AML-193 (cell line): ENCODE measurements at places on chromosomes 12 and 14.
A peak's percentile ranks its signal among the peaks of the same experiment; 100 is the strongest.

- no peak for DNase-seq
These were observed 223.4 kb upstream of the AMIGO2 start for GRCh38 chr12:47303207-47303606.

DNA sequence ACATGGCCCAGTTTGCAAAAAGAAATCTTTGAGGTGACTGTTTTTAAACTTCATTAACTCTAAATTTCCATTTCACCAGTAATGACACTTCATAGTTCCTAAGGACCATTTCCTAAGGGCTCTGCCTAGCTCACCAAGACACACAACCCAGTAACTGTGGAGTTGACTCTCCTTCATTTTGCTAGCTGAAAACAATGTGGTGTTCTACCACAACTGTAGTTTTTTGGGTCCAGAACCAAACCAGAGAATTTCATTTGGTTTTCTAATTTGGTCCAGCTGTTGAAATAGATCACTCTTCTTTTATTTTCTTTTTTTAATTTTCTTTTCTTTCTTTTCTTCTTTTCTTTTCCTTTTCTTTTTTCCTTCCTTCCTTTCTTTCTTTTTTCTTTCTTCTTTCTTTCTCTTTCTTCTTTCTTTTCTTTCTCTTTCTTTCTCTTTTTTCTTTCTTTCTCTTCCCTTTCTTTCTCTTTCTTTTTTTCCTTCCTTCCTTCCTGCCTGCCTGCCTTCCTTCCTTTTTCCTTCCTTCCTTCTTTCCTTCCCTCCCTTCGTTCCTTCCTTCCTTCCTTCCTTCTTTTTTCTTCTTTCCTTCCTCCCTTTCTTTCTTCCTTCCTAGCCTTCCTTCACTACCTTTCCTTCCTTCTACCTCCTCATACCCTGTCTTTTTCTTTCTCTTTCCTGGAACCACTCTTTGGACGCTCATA, 18.5 kb upstream of the LUM start:
- DNase-seq = no peak

DNA sequence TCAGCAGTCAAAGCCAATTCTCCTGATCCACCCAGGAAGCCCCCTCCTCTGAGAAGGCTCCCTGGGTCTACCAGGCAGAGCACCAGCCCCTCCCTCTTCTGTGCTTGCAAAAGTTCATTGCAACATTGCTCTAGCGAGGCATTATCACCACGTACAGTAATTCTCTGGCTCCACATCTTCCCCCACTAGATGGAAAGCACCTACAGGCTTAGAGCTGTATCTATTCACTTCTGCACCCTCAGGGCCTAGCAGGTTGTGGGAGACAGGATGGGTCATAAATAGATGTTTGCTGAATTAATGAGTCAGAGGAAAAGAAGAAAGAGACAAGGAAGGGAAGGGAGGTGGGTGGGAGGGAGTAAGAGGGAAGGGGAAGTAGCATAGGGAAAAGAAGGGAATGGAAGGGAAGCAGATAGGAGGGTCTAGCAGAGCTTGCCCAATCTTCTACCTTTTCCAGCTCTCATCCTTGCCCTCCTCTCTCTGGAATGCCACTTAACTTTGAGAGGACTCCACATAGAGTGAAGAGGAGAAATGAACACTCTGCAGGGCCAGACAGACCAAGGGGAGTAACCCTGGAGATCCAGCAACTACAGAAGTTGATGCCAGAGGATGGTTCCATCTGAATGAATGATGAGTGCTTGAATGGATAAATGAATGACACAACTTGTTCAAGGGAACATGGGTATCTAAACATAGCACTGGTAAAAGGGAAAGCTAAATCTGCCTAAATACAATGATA, 42.0 kb upstream of the NT5DC3 start:
- peak; percentile 46 for DNase-seq

DNA sequence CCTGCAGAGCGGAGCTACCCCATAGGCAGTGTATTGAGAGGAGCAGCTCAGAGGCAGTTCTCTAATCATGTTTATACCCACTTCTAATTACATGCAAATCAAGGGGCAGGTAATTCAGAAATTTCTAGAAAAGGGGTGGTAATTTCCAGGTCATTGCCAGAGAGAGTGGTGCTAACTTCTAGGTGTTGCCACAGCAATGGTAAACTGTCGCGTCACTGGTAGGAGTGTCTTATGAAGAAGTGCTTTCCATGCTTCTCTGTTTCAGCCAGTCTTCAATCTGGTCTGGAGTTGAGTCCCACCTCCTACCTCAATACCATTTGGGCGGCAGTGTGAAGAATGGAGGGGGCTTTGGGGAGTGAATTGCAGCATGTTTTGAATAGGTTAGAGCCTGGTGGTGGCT, 8.5 kb upstream of the AMN1 start:
- no peak for DNase-seq

DNA sequence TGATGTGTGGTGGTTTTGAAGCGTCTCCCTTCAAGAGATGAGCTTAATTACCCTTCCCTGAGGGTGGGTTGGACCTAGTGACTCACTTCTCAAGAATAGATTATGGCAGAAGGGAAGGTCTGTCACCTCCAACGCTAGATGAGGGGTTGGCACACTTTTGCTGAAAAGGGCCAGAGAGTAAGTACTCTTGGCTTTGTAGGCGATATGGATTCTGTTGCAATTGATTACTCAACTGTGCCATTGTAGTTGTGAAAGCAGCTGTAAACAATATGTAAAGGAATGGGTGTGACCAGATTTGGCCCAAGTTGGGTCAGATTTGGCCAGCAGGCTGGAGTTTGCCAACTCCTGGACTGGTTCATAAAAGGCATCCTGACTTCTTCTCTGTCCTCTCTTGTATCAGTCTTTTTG, 53.3 kb downstream of the SMIM41 start:
- no peak for DNase-seq

- DNase-seq = no peak
These were observed 34.9 kb downstream of the SYNE3 start for GRCh38 chr14:95481391-95482022.

DNA sequence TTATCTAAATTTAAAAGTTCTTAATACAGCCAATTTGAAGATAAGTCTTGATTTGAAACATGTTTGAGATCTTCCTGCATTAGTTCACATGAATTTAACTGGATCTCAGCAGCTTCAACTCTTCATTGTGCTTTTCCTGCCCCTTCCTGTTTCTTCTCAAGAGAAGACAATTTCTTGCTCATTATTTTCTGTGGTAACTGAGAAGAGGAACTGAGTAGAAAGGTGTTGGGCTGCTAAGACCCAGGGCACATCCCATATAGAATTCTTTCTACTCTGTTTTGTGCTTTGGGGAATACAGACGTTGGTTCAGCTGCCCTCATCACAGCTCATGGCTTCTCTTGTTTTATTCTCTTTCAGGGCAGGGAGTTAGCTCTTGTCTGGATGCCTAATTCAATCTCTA, 110.2 kb downstream of the SNAPC1 start:
- no peak for DNase-seq

DNA sequence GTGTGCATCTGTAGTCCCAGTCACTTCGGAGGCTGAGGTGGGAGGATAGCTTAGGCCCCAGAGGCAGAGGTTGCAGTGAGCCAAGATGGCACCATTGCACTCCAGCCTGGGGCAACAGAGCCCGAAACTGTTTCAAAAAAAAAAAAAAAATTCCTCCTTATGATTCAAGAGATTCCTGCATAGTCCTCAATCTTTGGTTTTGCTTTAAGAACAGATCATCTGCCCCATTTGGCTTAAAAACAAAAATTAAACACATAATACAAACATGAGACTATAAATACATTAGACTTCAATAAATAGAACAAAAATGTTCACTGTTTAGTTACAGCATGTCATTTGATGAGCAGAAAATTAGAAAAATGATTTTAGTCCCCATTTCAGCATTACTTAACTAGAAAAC, 131.2 kb downstream of the PAWR start:
- no peak for DNase-seq

DNA sequence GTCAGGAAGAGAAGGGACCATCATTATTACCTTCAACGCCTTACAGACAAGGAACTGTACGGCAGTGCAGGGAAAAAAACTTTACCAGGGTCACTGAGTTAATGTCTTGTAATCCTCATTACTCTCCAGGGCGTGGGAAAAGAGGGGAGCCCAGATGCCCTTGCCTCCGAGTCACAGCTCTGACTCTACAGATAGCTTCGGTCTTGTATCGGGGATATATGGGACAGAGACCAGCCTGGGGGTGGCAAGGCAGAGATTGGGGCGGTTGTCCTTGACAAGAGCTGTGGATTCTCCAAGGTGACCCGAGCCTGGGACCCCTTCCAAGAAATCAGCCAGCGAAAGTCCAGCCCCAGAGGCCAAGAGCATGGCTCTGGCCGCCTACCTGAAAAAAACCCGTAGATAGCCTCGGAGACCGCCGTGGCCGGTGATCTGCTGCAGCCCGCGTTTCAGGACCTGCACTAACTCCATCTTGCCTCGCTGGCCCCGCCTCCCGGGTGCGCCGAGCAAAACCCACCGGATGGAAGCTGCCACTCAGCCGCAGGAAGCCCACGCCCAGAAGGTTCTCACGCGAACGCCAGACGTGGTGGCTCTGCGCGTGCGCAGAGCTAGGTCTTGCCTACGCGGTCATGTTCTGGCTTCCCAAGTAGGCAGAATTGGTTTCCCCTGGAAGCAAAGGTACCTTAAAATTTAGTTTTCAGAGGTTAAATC, at the start of gene NDUFA12:
NDUFA12 (minus strand) TSS at position 485 of the 708 bp plus-strand sequence; CDS start at position 468, 17 bp downstream.
- peak; percentile 85 for DNase-seq

DNA sequence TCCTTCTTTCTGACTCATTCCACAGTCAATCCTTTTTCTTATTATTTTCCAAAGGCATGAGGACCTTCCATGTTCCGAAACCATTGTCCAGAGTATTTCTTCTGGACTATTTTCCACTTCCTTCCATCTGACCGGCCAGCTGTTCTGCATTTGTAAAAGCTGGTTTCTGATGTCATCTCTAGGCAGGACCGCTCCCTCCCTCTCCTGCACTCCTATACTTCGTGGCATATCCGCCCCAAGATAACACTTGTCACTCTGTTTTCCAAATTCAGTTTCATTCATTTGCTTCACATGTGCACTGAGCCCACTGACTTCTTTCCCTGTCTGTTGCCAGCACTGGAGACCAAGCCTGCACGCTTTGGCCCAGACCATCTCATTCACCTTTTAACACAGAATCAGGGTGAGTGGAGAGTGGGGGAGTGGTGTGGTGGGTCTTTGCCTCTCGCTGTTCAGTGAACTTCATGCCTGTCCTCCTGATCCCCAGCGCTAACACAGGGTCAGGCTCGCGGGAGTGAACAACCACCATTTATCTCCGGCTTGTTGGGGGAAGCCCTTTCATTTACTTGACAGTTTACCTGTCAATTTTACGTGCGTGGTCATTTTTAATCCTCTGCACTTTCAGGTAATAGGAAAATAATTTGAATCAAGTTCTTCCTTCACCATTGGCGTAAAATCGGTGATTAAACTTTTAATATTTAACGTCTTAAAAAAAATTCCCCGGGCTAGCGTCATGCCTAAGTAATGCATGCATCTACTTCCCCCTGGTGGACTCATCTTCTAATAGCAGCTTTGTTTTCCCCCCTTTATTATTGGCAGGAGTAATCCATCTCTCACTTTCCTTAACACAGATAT, 52.5 kb downstream of the C12orf75 start:
- peak; percentile 30 for DNase-seq

DNA sequence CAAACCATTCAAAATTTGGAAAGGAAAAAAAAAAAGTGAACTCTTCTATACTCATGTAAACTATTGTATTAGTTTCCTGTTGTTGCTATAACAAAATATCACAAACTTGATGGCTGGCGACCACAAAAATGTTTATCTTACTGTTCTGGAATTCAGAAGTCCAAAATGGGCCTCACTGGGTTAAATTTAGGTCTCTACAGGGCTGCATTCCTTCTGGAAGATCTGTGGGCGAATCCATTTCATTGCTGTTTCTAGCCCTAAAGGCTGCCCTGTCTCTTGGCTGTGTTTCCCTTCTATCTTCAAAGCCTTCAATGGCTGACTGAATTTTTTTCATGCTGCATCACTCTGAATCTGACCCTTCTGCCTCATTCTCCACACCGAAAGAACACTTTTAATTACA, 105.1 kb upstream of the NAV3 start:
- no peak for DNase-seq

DNA sequence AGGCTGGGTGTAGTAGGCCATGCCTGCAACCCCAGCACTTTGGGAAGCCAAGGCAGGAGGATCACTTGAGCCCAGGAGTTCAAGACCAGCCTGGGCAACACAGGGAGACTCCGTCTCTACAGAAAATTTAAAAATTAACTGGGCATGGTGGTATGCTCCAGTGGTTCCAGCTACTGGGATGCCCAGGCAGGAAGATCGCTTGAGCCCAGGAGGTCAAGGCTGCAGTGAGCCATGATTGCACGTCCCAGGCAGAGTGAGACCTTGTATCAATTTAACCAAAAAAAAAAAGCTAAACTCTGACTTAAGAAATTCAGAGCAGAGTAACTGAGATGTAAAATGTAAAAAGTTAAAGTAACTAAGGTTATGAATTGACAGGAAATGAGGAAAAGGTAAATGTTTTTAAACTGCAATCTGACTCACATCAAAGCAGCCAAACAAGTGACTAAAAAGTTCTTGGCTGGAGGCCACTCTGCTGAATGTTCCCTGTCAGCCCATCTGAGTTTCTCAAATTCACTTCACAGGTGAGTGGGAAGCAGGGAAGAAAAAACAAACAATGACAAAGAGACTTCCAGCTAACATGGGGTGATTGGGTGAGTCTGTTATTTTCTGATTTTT, 21.3 kb downstream of the PRKD1 start:
- no peak for DNase-seq

DNA sequence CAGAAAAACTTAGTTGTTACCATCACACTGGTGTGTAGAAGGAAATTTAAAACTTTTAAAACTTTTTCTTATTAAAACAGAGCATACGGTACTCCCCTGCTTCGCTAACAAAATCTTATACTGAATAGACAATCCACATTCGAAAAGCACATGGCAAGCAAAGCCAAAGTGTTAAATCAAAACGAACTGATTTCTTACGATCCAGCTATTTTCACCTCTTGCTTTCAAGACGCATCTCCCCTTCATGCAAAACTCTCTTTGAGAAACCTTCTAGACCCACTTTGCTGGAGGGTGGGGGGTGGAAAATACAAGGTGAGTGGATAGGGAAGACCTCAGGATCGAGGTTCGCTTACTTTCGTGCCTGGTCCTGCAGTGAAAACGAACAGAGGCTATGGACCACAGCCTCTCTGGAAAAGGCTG, 328 bp downstream of the INTS13 start:
- peak; percentile 28 for DNase-seq

DNA sequence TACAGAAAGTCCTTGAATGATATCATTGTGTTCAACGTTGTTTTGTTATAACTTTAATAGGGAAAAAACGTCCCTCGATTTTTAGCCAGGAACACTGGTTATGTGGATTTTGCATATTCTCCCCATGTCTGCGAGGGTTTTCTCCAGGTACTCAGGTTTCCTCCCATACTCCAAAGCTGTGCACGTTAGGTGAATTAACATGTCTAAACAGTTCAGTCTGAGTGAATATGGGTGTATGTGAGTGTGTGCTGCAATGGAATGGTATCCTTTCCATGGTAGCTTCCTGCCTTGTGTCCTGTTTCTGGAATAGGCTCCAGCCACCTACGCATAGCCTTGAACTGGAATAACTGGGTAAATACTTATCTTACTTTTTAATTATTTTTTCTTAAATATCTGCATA, 810.8 kb upstream of the ATXN7L3B start:
- no peak for DNase-seq

- no peak for DNase-seq
These were observed 45.6 kb downstream of the EVL start for GRCh38 chr14:100110816-100111215.
